ENCODE measurements at places on chromosomes 13 and 19. TPM values are rescaled to one million over a fixed set of nuclear protein-coding genes. Genes with fewer than 3 reads are reported as not detected.

DNA sequence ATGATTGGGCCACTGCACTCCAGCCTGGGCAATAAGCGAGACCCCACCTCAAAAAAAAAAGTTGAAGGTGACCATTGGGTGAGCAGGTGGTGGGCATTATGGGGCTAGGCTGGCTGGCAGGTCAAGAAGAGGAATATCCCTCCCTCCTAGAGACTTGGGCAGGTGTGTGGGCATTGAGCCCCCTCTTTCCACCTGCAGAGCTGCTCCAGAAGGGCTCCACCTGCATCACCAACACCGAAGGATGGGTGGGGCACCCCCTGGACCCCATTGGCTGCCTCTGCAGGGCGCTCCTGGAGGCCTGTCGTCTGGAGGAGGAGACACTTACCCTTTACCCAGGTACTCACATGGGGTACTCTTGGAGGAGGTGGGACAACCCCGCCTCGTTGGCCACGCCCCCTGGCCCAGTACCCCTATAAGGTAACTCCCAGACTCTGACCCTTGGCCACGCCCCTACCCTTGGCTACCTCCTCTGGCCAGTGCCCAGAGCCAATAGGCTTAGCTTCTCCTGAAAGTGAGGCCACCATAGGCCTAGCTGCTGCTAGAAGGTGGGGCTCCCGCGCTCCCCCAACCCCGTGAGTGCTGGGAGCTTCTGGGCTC lies 21.9 kb downstream of the ZSWIM4 start:
- H3K4me1 ChIP-seq = no peaks in the 10 kb centered on the region
- no peak for DNase-seq
- H3K36me3 ChIP-seq = peaks cover 83% of the 10 kb centered on the region
- H3K4me3 ChIP-seq = no peak overlapping the region

DNA sequence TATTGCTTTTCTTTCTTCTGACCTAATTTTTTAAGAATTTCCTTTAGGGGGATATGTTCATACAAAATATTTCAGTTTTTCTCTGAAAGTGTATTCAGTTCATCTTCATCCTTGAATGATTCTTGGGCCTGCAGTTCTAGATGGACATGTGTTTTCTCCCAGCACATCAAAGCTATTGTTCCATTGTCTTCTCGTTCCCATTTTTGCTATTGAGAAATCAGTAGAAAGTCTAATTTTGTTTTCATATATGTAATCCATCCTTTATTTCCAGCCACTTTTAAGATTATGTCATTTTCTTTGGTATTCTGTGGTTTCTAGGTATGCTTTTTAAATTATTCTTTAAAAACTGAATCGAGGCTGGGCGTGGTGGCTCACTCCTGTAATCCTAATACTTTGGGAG lies 15.8 kb upstream of the GRAMD1A start:
- no peaks in the 10 kb centered on the region for H3K36me3 ChIP-seq
- no peak overlapping the region for H3K27ac ChIP-seq
- no peaks in the 10 kb centered on the region for H3K27me3 ChIP-seq
- no peak overlapping the region for H3K4me3 ChIP-seq

DNA sequence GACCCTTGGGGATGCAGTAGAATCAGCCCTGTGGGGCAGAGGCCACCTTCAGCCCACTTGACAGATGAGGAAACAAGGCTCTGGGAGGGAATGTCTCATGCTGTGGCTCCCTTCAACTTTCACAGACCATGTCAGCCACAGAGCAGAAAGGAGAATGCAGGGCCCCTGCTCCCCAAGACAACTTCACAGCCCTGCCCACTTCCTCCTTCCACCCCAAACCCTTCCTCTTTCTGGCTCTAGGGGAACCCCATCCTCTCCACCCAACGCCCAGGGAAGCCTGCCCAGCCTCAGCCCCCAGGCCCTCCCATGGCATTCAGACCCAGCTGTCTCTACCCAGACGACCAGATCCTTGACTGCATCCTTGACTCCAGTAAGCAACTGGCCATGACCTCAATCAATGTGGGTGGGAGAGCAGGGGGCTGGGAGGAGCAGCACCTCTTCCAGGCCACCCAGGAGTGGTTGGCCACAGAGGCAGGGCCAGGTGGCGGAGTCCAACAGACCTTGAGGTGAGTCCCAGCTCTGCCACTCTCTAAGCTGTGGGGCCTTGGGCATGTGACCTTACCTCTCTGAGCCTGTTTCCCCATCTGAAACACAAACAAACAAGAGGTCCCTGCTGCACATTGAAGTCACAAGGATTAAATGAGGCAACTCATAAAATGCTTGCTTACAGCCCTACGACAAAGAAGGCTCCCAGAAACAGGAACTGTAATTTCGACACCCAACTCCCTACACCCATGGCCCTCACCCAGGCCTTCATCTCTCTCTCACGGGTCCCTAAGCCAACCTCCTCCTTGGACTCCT lies 15.8 kb downstream of the DEDD2 start:
- no peak for DNase-seq
- no peak overlapping the region for H3K4me3 ChIP-seq
- H3K27ac ChIP-seq = no peak overlapping the region
- peaks cover 7% of the 10 kb centered on the region for H3K4me1 ChIP-seq
- peaks cover 83% of the 10 kb centered on the region for H3K36me3 ChIP-seq

DNA sequence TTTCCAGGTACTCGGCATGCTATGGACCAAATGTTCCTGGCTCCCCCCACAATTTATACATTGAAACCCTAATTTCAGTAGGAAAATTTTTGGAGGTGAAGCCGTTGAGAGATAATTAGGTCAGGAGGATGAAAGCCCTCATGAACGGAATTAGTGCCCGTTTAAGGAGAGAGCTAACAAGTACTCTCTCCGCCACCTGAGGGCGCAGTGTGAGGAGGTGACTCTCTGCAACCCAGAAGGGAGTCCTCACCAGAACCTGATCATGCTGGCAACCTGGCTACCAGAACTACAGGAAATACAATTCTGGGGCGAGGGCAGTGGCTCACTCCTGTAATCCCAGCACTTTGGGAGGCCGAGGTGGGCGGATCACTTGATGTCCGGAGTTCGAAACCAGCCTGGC lies 397.8 kb downstream of the SLITRK5 start:
- no peaks in the 10 kb centered on the region for H3K4me1 ChIP-seq
- H3K4me3 ChIP-seq = no peak overlapping the region
- H3K36me3 ChIP-seq = no peaks in the 10 kb centered on the region
- no peak overlapping the region for H3K27ac ChIP-seq
- H3K27me3 ChIP-seq = no peaks in the 10 kb centered on the region

- no peak overlapping the region for H3K27ac ChIP-seq
- peaks cover 65% of the 10 kb centered on the region for H3K36me3 ChIP-seq
Observed at GRCh38 chr19:35720163-35720524, 2.3 kb downstream of the KMT2B start.

DNA sequence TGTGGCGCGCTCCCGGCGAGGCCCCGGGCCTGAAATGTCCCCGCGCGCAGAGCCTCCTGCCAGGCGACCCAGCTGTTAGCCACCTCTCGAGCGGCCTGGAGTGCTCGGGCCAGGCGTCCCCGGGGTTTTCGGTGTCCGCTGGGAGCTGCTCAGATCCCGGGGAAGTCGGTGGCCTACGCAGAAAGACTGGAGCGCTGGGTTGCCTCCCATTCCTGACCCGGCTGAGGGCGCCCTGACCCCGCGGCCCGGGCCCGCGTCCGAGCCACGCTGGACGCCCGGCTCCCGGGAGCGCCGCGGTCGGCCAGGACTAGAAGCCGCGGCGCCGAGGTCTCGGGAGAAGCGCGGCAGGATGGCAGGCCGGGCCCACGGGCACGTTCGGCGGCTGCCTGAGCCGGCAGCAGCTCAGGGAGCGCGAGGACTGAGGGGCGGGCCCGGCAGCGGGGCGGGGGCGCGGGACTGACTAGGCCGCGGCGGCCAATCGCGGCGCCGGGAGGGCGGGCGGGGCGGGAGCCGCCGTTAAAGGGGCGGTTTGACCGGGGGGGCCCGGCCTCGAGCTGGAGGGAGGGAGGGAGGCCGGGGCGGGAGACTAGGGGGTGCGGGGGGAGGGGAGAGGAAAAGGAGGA lies 1.3 kb upstream of the ZIC2 start:
- H3K27me3 ChIP-seq = peaks cover 86% of the 10 kb centered on the region
- H3K4me1 ChIP-seq = peaks cover 37% of the 10 kb centered on the region

DNA sequence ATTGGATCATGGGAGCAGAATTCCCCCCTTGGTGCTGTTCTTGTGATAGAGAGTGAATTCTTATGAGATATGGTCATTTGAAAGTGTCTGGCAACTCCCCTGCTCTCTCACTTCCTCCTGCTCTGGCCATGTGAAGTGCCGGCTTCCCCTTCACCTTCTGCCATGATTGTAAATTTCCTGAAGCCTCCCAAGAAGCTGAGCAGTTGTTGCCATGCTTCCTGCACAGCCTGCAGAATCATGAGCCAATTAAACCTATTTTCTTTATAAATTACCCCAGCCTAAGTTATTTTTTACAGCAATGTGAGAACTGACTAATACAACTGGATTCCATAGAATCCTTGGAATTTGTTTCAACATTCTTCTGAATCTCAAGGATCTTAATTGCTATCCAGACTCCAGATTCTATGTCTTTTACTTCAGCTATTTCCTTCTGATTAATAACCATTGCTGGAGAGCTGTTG lies 328.1 kb downstream of the SLITRK5 start:
- DNase-seq = no peak
- no peaks in the 10 kb centered on the region for H3K36me3 ChIP-seq
- no peaks in the 10 kb centered on the region for H3K27me3 ChIP-seq
- no peak overlapping the region for H3K27ac ChIP-seq

- H3K36me3 ChIP-seq = peaks cover 89% of the 10 kb centered on the region
- no peaks in the 10 kb centered on the region for H3K27me3 ChIP-seq
- H3K4me1 ChIP-seq = peaks cover 9% of the 10 kb centered on the region
- no peak for DNase-seq
- no peak overlapping the region for H3K4me3 ChIP-seq
Observed at GRCh38 chr19:310141-310651, 19.0 kb upstream of the PLPP2 start.

- peak overlapping the region; percentile 95 for H3K27ac ChIP-seq
- peak overlapping the region; percentile 83 for H3K4me3 ChIP-seq
- no peak for DNase-seq
- H3K36me3 ChIP-seq = peaks cover 36% of the 10 kb centered on the region
- no peaks in the 10 kb centered on the region for H3K27me3 ChIP-seq
Observed at GRCh38 chr19:55258476-55258827, 365 bp downstream of the PPP6R1 start.

DNA sequence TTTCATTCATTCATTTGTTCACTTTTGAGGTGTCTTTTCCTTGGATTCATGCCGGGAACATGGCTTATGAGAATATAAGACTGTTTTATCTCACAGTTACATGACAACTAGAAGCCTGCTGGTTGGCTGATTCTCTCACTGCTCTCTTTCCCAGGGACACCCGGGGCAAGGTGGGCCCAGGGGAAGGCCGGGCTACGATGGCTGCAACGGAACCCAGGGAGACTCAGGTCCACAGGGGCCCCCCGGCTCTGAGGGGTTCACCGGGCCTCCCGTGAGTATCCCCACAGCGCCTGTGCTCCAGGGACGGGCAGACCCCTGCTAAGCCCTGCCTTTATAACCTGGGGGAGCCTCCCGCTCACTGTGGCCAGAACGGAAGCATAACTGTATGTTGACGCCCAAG lies 121.2 kb downstream of the COL4A2 start:
- DNase-seq = no peak
- peaks cover 5% of the 10 kb centered on the region for H3K36me3 ChIP-seq
- H3K27me3 ChIP-seq = no peaks in the 10 kb centered on the region
- no peak overlapping the region for H3K4me3 ChIP-seq
- H3K27ac ChIP-seq = no peak overlapping the region
- H3K4me1 ChIP-seq = peaks cover 14% of the 10 kb centered on the region

GRCh38 chr13:54965881-54966280 lies 1937.3 kb downstream of the OLFM4 start:
- no peaks in the 10 kb centered on the region for H3K27me3 ChIP-seq
- no peaks in the 10 kb centered on the region for H3K4me1 ChIP-seq
- DNase-seq = no peak

GRCh38 chr13:98473135-98473787 lies 103.6 kb downstream of the STK24 start:
- no peaks in the 10 kb centered on the region for H3K27me3 ChIP-seq
- DNase-seq = no peak
- no peak overlapping the region for H3K4me3 ChIP-seq
- H3K36me3 ChIP-seq = peaks cover 30% of the 10 kb centered on the region

DNA sequence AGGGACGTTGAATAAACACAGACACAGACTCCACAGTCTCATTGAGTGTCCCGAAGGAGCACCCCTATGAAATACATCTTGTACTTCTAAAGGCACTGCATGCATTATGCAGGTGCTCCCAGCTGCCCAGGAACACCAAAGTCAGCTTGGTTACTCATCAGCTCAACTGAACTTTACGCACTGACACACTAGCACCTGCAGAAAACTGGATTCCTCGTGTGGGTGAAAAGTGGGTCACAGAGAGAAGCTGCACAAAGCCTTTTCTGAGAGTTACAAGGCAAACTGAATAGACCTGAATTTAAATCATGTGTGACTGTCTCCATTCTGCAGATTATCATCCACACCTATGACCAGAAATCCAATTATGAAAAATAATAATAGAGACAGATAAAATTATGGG lies 527.5 kb upstream of the NBEA start:
- no peaks in the 10 kb centered on the region for H3K27me3 ChIP-seq
- H3K4me3 ChIP-seq = no peak overlapping the region
- H3K36me3 ChIP-seq = no peaks in the 10 kb centered on the region
- H3K4me1 ChIP-seq = no peaks in the 10 kb centered on the region
- DNase-seq = no peak

- no peak overlapping the region for H3K27ac ChIP-seq
- no peak for DNase-seq
- no peak overlapping the region for H3K4me3 ChIP-seq
- no peaks in the 10 kb centered on the region for H3K4me1 ChIP-seq
- no peaks in the 10 kb centered on the region for H3K27me3 ChIP-seq
- H3K36me3 ChIP-seq = no peaks in the 10 kb centered on the region
Observed at GRCh38 chr13:58865286-58865685, 1233.7 kb downstream of the PCDH17 start.

DNA sequence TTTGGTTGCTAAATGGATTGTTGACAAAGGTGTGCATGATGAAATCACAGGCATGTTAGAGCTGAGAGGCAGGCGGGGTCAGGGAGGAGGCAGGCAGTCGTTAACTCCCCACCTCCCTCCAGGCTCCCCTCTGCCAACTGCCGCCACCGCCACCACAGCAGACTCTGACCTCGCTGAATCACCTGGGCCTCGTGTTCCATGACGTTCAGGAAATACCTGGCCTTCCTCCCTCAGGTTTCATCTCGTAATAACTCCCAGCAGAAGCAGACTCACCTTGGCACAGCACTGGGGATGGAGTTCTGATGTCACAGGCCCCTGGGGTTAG lies 198.5 kb downstream of the KATNAL1 start:
- H3K27ac ChIP-seq = no peak overlapping the region
- peaks cover 21% of the 10 kb centered on the region for H3K4me1 ChIP-seq
- H3K4me3 ChIP-seq = no peak overlapping the region
- no peak for DNase-seq
- H3K36me3 ChIP-seq = no peaks in the 10 kb centered on the region
- no peaks in the 10 kb centered on the region for H3K27me3 ChIP-seq

- H3K4me1 ChIP-seq = no peaks in the 10 kb centered on the region
- no peak overlapping the region for H3K4me3 ChIP-seq
- no peak overlapping the region for H3K27ac ChIP-seq
- no peaks in the 10 kb centered on the region for H3K27me3 ChIP-seq
- H3K36me3 ChIP-seq = no peaks in the 10 kb centered on the region
Observed at GRCh38 chr13:59587971-59588716, 575.6 kb downstream of the DIAPH3 start.

Gene ZNF100
- total RNA-seq = 20.5 TPM

Gene SMIM44
- not detected for total RNA-seq

Gene CD22
- total RNA-seq = 9.4 TPM

Gene MISP3
- total RNA-seq = 5.2 TPM

Gene SRRM5
- total RNA-seq = 0.22 TPM
